Natural killer cell (primary cell): ENCODE measurements at places on chromosomes 5 and 9. TPM values are rescaled to one million over a fixed set of nuclear protein-coding genes. Genes with fewer than 3 reads are reported as not detected.

DNA sequence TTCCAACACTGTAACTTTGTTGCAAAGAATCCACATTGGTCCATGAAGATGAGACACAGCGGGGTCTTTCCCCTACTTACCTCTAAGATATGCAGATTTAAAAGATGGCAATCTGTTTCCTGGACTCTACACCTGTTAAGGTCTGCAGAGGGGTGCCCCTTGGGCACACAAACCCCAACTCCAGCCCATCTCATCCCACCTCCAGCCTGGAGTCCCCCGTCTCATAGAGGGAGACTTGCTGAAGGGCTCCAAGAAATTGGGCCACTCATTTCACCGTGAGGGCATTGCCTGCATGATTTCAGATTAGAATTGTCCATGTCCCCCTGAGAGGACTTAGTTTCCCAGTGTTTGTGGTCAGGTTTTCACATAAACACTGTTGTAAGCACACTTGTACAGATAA lies 365.7 kb downstream of the IRX2 start:
- H3K27me3 ChIP-seq, result no peaks in the 10 kb centered on the region
- no peaks in the 10 kb centered on the region for H3K4me1 ChIP-seq

DNA sequence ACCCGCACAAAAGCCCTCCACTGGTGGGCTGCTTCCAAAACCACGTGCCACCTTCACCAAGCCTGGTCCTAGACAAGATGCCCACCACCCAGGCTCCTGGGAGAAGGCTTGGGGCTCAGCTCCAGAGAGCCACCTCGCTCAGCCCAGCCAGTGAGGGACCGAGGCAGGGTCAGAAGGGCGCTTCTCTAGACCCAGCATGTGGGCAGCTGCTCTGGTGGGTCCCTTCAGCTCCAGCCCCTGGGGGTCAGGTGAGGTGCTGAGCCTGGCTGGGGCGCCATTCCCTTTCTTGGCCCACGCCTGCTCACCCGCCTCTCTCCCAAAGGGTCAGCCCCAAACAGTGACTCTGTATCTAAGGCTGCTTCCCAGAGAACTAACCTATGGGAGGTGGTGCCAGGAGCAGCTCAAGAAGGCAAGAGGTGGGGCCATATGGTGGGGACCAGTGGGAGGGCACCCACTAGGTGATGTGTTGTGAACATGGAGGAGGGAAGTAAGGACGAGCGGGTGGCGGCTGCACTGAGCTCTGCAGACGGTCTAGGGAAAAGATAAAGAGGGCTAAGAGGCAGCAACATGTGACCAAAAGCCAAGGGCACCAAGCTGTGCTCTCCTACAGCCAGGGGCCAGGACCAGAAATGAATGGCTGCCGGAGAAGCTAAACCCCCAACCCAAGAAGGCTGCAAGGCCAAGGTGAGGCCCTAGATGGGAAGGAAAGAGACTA lies 79.3 kb downstream of the CAMSAP1 start:
- H3K4me3 ChIP-seq, result no peak overlapping the region
- no peak for DNase-seq
- peaks cover 22% of the 10 kb centered on the region for H3K36me3 ChIP-seq

DNA sequence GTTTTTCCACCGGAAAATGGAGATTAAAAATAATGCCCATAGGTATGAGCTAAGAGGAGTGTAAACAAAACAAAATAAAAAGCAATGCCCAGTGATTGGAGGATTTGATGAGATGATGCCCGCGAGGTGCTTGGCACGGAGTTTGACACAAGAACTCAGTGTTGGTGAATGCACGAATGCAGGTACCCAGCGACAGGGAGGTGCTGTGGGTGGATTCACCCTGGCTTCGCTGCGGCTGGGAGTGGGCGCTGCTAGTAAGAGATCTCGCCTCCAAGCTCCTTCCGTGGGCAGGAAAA lies 526 bp upstream of the STXBP1 start:
- H3K27ac ChIP-seq, result no peak overlapping the region
- no peak for DNase-seq
- H3K27me3 ChIP-seq, result peaks cover 26% of the 10 kb centered on the region

- peaks cover 19% of the 10 kb centered on the region for H3K4me1 ChIP-seq
- no peaks in the 10 kb centered on the region for H3K36me3 ChIP-seq
- H3K27ac ChIP-seq, result no peak overlapping the region
- no peak for DNase-seq
- H3K27me3 ChIP-seq, result peaks cover 77% of the 10 kb centered on the region
Measured at GRCh38 chr5:115179394-115180164, 9.9 kb upstream of the TRIM36 start.

GRCh38 chr9:85053206-85053786 lies 383.8 kb downstream of the NTRK2 start:
- no peaks in the 10 kb centered on the region for H3K36me3 ChIP-seq
- no peak overlapping the region for H3K27ac ChIP-seq
- H3K4me3 ChIP-seq, result no peak overlapping the region
- H3K27me3 ChIP-seq, result peaks cover 1% of the 10 kb centered on the region

- H3K4me3 ChIP-seq, result no peak overlapping the region
- no peak overlapping the region for H3K27ac ChIP-seq
Measured at GRCh38 chr5:118692811-118693342, 295.5 kb downstream of the DTWD2 start.

GRCh38 chr9:135413086-135413375 lies 66.6 kb upstream of the PPP1R26 start:
- H3K36me3 ChIP-seq, result no peaks in the 10 kb centered on the region
- no peak overlapping the region for H3K4me3 ChIP-seq
- H3K4me1 ChIP-seq, result no peaks in the 10 kb centered on the region
- H3K27ac ChIP-seq, result no peak overlapping the region

The SLC28A3 gene
- 0.16 TPM for total RNA-seq

DNA sequence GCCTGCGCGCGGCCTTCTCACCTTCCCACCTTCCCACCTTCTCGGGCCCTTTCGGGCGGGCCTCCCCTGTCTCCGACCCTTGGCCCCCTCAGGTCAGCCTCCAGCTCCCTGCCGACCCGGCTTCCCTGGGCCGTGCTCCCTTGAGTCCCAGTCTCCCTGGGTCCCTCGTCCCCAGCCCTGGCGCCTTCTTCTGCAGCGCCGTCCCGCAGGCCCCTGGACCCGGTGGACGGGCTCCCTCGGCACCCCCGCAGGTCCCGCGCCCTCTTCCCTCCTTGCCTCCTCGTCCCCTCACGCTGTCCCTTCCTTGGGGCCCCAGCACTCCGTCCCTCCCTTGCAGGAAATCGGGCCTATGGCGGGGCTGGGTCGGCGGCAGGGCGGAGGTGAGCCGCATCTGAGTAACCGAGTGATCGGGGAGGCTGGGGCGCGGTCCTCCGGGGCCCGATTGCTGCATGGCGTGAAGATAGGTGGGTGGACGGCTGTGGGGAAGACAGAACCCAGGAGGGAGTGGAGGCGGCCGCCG lies 7.6 kb downstream of the ARPC5L start:
- peaks cover 59% of the 10 kb centered on the region for H3K4me1 ChIP-seq
- H3K27me3 ChIP-seq, result no peaks in the 10 kb centered on the region
- DNase-seq, result no peak
- peaks cover 14% of the 10 kb centered on the region for H3K36me3 ChIP-seq
- H3K27ac ChIP-seq, result peak overlapping the region; percentile 96

DNA sequence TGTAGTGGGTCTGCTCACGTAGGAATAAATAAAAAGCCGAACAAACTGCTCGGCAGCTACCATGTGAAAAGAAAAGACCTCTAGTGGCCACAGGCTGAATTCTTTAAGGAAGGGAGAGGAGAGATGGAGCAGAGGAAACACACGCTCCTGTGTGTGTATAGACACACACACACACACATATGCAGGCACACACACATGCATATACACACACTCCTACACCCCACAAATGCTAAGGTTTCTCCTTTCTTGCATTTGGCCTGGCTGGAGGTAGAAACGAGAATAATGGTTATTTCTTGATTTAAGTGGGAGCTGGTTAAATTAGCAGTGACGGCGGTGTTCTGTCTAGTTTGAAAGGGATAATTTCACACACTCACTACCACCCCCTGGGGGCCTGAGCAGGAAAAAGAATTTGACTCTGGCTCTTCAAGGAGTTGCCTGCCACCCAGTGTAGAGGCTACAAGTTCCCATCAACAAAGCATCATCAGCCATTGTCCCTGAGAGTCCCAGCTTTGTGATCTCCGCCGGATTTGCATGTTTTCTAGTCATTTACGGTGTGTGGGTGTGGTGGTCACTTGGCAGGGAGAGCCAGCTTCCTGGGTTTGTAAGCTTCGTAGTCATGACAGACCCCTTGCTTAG lies at the start of gene INSYN2B:
Gene INSYN2B (minus strand): TSS at position 78 of the 636 bp plus-strand sequence. CDS start 96,597 bp downstream, outside the sequence.
- H3K4me3 ChIP-seq, result no peak within 1 kb of the TSS
- no peaks in the 10 kb centered on the region for H3K27me3 ChIP-seq
- H3K36me3 ChIP-seq, result peaks cover 24% of the 10 kb centered on the region
- no peaks in the 10 kb centered on the region for H3K4me1 ChIP-seq
- no peak within 1 kb of the TSS for H3K27ac ChIP-seq
- peak; percentile 15 for DNase-seq

GRCh38 chr5:64462391-64462790 lies 43.4 kb upstream of the RGS7BP start:
- no peaks in the 10 kb centered on the region for H3K36me3 ChIP-seq
- H3K4me1 ChIP-seq, result no peaks in the 10 kb centered on the region
- H3K4me3 ChIP-seq, result no peak overlapping the region
- no peaks in the 10 kb centered on the region for H3K27me3 ChIP-seq

The GARIN3 gene
- not detected for total RNA-seq

The ADCY2 gene
- not detected for total RNA-seq

GRCh38 chr5:57368010-57368409 lies 114.6 kb downstream of the ACTBL2 start:
- no peak overlapping the region for H3K27ac ChIP-seq
- no peaks in the 10 kb centered on the region for H3K27me3 ChIP-seq
- H3K36me3 ChIP-seq, result no peaks in the 10 kb centered on the region
- DNase-seq, result no peak
- no peak overlapping the region for H3K4me3 ChIP-seq

The RNF20 gene
- 35.5 TPM for total RNA-seq
